ENCODE measurements at places on chromosomes 4 and X. TPM values are rescaled to one million over a fixed set of nuclear protein-coding genes. Genes with fewer than 3 reads are reported as not detected.

GRCh38 chrX:47863187-47863586 lies 26.5 kb downstream of the ZNF81 start:
- DNase-seq = no peak

DNA sequence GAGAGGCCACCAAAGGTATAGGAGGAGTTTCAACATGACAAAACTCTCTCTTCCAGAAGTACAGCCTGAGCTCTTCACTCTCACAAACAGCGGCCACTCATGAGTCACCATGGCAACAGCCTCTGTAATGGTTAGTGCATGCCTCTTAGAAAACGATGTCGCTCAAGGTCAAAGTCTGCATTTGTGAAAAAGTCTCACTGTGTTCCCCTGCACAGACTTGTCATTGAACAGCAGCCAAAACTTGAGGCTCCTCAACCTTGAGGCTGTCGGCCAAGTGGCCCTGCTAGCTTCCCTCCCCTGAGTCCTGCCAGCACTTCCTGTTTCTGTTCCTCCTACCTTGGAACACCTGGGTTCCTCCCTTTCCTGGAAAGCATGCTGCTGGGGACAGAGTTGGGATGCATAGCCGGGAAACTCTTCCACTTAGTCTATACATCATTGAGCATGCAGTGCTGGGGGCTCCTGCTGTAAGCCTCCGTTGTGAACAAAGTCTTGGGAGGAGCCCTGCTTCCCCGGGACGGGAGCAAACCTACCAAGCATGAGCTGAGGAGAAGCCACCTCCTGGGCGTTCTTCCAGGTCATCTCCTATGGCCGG lies 66.6 kb downstream of the ING2 start:
- no peak for DNase-seq

- DNase-seq = no peak
Measured at GRCh38 chrX:40444798-40445496, 135.8 kb upstream of the ATP6AP2 start.

The SPANXA2 gene
- total RNA-seq = not detected

- no peak for DNase-seq
Measured at GRCh38 chr4:78369679-78370078, 181.9 kb upstream of the ANXA3 start.

GRCh38 chrX:30982467-30982866 lies 89.4 kb downstream of the FTHL17 start:
- no peak for DNase-seq

DNA sequence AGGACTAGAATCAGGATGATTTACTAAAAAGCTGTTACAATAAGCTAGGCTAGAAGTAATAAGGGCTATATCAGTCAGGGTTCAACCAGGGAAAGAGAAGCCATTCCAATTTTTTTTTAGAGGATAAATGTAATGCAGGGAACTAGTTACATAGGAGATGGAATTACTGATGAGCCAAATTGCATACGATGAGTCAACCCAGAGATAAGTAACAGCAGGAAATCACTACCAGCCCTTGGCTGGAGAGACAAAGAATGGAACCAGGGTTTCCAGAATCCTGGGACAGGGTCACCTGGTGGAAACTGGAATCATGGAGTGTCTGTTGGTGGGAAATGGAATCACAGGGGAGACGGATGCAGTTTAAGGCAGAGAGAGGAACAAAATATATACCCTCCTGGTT lies 13.1 kb upstream of the MAGEA4 start:
- DNase-seq = no peak

GRCh38 chr4:150119492-150119891 lies 41.2 kb downstream of the DCLK2 start:
- no peak for DNase-seq

DNA sequence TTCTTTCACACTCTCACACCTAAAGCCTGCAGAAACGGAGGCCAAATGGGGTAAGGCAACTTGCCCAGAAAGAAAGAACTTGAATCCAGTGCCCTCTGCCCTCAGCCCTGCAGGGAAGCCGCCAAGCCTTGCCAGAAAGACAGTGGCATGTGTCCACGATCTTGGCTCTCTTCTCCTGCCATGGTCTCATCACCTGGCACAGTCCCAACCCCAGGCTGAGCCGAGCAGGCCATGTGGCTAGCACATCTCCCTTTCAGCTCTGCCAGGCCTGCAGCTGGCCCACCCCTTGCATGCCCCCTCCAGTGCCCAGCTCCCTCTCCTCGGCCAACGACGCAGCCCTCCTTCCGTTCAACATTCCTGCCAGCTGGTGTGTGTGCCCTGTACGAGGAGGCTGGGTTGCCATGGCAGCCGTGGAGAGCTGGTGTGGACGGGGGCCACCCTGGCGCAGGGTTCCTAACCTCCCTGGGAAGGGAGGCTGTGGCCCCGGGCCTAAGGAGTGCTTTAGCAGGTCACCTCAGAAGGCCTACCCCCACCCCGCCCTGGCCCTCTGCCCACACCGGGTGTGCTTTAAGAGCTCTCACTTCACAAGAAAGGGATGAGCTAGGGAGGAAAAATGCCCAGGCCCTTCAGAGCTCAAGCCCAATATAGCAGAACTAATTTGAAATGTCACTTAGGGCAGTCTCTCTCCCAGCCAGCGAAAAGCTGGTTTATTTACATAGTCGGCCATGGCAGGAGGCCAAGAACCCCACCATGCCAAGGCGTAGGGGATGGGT lies 73.0 kb upstream of the PJA1 start:
- no peak for DNase-seq

DNA sequence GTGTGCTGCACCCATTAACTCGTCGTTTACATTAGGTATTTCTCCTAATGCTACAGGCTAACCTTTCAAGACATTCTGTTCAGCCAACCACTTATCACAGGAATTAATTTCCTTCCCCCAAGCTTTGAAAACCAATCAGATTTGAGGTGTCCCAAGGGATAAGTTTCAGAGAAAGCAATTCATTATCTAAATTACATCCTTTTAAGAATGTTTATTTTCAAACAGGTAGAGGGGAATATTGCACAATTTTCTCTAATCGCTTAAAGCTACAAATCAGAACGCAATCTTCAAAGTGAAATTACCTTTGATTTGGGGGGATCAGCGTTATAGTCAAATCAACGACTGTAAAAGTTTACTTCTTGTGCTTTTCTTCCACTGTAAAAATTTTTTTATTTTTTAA lies 1.6 kb downstream of the CLOCK start:
- no peak for DNase-seq

Data from epithelial cell of proximal tubule (primary cell).